Peyer's patch (tissue), 4 donors: ENCODE measurements at places on chromosomes 5 and 9.

DNA sequence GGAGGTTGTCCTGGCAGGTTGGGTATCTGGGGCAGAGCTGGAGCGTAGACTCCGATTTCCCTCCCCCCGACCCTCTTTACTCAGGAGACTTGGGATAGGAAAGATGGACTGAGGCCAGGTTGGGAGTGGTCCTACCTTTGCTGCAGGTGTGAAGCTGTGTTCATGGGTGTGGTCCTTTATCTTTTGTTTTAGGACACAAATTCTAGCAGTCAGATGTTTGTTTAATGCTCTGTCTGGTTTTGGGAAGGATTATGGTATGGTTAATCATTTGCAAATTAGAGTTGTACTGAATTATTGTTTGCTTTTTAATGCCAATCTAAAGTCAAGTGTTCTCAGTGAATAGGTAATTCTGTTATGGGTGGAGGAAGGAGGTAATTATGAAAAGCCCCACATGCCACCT, 14.1 kb upstream of the FAM120AOS start:
- H3K27ac ChIP-seq, result no peak overlapping the region
- no peaks in the 10 kb centered on the region for H3K27me3 ChIP-seq
- no peak for DNase-seq
- no peaks in the 10 kb centered on the region for H3K4me1 ChIP-seq
- H3K36me3 ChIP-seq, result no peaks in the 10 kb centered on the region

DNA sequence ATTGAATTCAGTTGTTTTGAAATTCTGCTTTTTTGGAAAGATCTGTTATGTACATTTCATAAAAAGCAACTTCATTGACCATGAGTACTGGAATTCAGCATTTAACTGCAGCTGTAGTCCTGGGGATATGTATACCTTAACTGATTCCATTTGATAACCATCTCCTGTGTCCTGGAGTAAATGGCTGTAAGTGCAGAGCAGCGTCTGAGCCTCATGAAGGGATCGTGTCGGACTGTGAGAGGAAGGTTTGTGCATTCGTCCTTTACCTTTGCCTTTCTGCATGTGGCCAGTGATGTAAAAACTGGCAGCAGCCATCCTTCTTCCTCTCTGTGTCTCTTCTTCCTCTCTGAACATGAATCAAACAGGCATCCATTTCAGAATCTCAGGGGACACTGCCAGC, 287.2 kb downstream of the FANCC start:
- H3K4me3 ChIP-seq, result no peak overlapping the region
- H3K4me1 ChIP-seq, result no peaks in the 10 kb centered on the region
- H3K36me3 ChIP-seq, result peaks cover 4% of the 10 kb centered on the region
- H3K27me3 ChIP-seq, result no peaks in the 10 kb centered on the region
- peak overlapping the region; percentile 43 for H3K27ac ChIP-seq
- DNase-seq, result no peak

DNA sequence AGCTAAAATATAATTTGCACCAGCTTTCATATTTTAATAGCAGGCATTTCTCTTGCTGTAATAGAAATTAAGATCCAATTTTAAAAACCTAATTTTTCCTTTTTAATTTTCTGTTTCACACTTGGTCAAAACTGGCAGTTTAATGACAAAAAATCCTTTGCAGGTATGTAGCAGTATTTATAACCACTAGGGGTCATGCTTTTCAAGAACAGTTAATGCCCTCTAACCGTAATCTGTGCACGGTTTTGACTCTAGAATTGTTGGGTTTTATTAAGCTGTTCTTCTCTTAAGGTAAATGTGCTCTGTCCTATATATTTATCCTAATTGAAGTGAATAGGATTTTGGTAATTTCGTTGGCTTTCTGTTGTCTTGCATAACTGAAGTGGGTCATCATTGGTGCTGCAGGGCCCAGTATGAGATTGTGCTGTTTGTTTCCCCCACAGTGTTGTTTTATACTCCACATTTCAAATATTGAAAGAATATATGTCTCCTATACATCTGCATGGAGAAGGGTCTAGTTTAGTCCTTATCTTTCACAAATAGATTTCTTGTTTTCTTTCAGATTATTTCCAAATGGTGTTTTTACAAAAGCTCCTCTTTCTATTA, 107.4 kb downstream of the SCAMP1 start:
- H3K4me1 ChIP-seq, result no peaks in the 10 kb centered on the region
- no peak for DNase-seq
- H3K27ac ChIP-seq, result no peak overlapping the region
- H3K27me3 ChIP-seq, result no peaks in the 10 kb centered on the region

DNA sequence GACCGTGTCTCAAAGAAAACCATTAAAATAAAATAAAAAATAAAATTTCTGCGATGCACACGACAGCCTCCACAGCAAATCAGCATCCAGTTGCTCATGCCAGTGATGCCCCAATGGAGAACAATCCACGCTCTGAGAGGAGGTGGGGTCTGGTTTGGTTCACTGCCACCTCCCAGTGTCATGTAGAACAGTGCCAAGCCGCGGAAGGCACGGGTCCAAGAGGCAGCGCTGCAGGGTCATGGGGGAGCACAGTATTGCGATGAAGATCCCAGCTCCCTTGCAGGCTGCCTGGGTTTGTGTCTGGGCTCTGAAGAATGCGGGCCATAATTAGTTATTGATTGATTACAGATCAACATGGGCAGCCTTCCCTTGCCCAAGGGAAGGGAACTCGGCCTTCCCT, 6.1 kb upstream of the CACFD1 start:
- no peak overlapping the region for H3K27ac ChIP-seq
- no peak overlapping the region for H3K4me3 ChIP-seq
- no peaks in the 10 kb centered on the region for H3K27me3 ChIP-seq
- H3K36me3 ChIP-seq, result no peaks in the 10 kb centered on the region
- H3K4me1 ChIP-seq, result no peaks in the 10 kb centered on the region

DNA sequence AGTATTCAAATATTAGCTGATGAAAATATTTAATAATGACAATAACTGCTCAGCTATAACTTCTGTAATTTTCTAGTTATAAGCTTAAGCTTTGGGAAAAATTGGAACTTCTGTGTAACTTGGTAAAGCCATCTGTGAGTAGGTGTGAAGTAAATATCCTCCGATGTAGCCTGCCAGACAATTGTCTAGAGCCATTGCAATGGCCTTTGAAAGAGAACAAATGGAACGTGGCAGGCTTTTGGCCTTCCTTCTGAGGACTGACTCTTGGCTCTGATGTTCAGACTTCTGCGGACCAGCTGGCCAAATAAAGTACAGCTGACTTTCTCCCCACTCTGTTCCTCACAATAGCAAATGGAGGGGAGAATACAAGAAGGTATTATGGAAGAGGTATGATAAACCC, 203.4 kb upstream of the NMUR2 start:
- no peaks in the 10 kb centered on the region for H3K36me3 ChIP-seq
- no peaks in the 10 kb centered on the region for H3K4me1 ChIP-seq
- no peak for DNase-seq
- no peak overlapping the region for H3K4me3 ChIP-seq
- H3K27me3 ChIP-seq, result no peaks in the 10 kb centered on the region
